ENCODE measurements at places on chromosomes 7 and 10. TPM values are rescaled to one million over a fixed set of nuclear protein-coding genes. Genes with fewer than 3 reads are reported as not detected.

- DNase-seq = no peak
Observed at GRCh38 chr7:156829669-156830336, 63.2 kb downstream of the LMBR1 start.

GRCh38 chr7:1505731-1506550 lies 1.8 kb upstream of the INTS1 start:
- no peak for DNase-seq

GRCh38 chr10:974038-974784 lies 14.0 kb upstream of the GTPBP4 start:
- DNase-seq = peak; percentile 34

- no peak for DNase-seq
Observed at GRCh38 chr7:5766321-5766761, 15.1 kb downstream of the RNF216 start.

DNA sequence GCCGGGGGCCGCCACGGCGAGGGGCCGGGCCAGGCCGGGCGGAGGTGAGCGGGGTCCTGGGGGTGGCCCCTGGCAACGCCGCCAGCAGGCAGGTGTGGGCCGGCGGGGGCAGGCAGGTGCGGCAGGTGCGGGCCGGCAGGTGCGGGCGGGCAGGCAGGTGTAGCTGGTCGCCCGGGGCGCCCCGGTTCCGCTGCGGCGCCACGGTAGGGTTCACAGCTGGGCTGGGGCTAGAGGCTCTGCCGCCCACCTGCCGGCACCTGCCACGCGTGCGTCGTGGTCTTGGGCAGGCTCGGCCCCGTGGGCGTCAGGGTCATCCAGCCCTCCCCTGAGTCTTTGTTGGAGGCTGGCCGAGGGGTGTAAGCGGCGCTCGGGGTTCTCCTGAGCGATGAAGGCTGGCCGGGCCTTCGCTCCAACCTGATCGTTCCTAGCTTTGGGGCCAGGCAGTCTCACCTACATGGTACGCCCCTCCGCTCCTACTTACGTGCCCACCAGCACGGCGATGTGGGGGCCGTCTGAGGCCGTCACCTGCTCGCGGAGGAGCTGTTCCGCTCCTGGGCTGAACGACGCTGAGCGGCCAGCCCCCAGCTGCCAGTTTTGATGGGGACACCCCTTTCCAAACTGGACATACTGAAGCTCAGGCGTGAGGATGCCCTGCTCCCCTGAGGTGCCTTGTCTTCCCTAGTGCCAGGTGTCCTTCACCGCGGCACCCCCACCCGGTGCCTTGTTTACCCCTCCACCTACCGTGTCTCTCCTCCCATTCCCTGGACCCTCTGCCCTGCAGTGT lies 493 bp downstream of the ZMIZ2 start:
- no peak for DNase-seq

DNA sequence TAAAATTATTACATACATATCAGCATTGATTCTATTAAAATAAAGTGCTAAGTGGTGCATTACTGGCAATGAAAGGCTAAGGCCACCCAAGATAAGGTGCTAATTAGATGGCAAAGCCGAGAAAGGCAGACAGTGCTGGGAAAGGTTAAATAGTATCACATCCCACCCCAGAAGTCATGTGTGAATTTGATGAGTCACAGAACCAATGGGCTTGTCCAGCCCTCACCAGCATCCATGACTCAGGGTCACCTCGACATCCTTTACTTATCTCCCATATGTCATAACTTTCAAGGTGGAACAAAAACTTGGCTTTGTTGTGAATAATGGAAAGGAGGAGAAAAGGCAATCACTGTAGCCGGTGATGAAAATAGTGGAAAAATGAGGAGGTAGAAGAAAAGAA lies 459.1 kb downstream of the PLXNA4 start:
- DNase-seq = no peak

GRCh38 chr7:154338701-154339506 lies 286.7 kb downstream of the DPP6 start:
- no peak for DNase-seq

DNA sequence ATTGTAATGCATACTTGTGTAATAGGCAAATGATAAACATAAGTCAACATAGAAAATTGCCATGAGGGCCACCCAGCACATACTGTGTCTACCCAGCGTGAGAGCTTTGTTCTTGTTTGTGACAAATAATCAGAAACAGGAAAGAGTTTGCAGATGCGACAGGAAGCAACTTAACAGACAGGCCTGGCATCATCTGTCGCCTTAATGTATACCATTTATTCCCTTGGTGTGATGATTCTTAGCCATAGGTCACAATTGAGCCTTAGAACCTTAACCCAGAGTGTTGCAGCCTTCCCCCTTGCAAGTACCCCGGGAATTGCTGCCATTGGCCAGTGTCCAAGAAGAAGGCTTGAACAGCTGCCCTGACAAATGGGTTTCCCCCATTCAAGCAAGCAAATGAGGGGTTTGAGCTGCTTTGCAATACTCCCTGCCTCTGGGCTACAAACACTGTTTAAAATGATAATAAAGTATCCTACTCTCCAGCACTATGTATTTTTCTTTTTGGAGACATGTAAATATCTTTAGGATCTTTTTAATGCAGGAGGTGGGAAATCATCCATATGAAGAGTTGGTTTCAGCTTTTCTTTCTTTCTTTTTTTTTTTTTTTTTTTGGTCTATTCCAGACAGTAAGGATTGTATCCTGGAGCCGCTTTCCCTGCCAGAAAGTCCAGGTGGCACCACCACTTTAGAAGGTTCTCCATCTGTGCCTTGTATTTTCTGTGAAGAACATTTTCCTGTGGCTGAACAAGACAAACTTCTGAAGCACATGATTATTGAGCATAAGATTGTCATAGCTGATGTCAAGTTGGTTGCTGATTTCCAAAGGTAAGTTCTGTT lies 80.0 kb downstream of the ZNF277 start:
- DNase-seq = no peak

DNA sequence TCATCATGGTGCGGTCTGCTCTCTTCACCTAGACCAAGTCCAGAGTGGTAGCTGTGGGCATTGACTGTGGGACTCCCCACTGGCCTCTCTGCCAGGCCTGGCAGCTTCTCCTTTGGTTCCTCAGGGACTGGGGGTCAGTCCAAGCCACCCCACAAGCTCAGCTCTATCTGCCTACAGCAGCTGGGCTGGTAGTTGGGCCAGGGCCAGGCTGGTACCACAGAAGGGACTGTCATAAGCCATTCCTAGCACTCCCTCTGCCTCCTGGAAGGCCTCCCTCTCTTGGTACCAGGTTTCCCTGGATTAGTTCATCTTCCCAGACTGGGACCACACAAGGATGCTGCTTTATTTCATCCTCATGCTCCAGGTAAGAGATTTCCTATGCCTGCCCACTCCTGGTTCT lies 24.2 kb upstream of the UNC5B start:
- no peak for DNase-seq

GCK gene
- 0.81 TPM for total RNA-seq

- no peak for DNase-seq
Observed at GRCh38 chr7:16270844-16271243, 150.5 kb downstream of the CRPPA start.

DNA sequence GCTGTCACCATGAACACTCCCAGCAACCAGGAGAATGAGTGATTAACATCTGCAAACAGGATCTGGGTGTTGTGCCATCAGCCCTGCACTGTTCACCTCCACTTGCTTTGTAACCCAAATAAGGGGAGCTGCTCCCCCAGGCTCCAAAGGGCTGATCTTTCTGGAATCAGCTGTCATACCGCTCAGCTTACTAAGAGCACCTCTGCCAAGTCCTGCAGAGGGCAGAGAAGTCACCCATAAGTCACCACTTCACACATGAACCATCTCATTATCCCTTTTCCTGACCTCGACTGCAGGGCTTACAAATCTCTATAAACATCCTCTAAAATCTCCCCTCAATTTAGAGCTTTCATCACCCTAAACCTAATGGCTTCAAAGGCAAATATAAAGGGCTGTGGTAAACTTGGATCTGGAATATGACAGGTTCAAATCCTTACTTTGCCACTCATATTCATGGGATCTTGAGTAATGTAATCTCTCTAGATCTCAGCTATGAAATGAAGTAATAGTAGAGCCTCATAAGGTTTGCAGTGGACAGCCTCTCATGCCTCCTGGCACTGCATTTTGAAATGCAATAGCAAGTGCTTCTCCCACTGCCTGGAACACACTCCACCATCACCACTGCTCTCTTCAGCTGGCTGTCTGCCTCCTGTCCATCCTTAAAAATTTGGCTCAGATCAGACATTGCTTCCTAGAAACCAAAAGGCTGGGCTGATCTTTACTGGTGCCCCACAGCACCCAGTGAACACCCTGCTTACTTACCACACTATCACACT lies 38.8 kb downstream of the ERLIN1 start:
- DNase-seq = no peak

ZNF425 gene
- 1.7 TPM for total RNA-seq

DNA sequence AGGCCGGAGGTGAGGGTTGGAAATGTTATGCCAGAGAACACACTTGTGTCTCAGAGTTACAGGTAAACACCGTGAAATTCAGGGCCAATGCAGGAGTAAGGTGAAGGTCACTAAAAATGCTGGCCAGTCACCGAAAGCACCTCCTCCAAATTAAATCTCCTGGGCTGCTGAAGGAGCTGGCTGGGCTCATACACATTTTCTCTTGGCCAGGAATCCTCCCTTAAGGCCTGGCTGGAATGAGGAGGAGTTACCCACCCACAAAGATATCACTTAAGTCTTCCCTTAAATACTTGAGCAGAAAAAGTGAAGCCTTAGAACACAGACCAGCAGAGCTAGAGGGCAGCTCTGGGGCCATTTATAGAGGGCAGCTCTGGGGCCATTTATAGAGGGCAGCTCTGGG lies 46.3 kb downstream of the HTRA1 start:
- no peak for DNase-seq

RNF32 gene
- total RNA-seq = not detected

GRCh38 chr7:96538632-96539031 lies 171.0 kb downstream of the SEM1 start:
- DNase-seq = no peak

DNA sequence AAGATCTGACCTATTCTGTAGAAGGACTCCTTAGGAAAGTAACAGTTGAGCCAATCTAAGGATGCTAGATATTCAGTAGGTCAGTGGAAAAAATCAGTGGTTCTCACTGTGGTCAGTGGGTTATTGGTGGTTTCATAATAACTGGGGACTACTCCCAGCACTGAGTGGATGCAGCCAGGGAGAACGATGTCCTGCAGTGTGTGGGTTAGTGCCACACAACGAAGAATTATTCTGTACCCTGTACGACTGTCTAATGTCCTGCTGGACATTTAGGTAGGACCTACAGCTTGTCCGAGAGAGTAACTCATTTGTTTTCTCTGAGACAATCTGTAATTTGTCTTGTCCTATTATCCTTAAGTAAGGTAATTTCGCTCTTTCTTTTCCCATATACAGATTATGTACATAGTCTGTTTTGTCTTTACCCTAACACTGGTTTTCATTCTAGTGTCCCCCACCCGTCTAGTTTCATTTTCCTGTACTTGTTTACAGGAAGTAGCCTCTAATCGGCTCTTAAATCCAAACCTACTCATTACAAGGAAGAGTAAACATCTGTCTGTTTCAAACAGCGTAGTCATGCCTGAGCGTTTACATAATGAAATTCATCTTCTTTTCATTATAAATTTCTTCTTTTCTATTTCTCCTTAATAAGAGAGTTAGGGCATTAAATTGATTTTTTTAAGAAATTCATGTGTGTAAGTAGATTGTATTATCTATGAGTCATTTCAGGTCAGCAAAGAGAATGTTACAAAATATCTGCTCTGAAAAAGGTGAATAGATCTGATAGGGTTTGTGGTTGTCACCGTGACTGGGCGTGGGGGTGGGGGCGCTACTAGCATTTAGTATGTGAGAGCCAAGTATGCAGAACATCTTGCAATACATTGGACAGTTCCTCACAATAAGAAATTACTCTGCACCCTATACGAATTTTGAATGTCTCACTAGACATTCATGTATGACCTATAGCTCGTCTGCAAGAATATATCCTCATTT lies 8.3 kb upstream of the ZC3HAV1L start:
- no peak for DNase-seq

- DNase-seq = no peak
Observed at GRCh38 chr7:105682341-105683060, 101.2 kb upstream of the EFCAB10 start.
